ENCODE measurements at places on chromosomes 1 and 21.

DNA sequence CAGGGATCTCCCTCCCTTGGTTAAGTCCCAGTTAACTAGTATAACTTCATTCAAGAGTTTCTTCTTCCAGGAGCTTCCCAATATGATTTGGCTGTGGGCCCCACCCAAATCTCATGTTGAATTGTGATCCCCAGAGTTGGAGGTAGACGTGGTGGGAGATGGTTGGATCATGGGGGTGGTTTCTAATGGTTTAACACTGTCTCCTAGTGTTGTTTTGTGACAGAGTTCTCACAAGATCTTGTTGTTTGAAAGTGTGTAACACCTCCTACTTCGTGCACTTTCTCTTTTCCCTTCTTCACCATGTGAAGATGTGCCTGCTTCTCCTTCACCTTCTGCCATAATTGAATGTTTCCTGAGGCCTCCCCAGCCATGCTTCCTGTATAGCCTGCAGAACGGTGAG is 251.8 kb upstream of the FGGY start:
- no peak for DNase-seq

DNA sequence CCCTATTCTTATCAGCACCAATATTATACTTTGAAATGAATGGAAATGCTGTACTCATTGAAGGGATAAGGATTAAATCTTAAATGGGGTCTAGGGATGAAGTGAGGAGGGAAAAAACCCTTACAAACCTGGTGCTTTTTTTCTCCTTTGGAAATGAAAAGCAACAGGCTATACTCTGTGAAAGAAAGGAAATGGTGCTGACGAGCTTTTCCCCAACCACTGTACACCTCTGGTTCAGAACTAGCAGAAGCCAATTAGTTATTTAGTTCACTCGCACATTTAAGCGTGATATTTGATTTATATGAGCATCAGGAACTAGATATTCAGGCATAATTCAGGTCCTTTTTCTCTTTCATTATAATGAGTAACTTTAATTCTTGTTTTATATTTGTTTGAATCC is 74.5 kb upstream of the S1PR1 start:
- no peak for DNase-seq

- no peak for DNase-seq
Measured at GRCh38 chr1:246609632-246610031, 43.4 kb downstream of the CNST start.

- no peak for DNase-seq
Measured at GRCh38 chr21:45514311-45515021, 27.8 kb downstream of the SLC19A1 start.

- DNase-seq, result no peak
Measured at GRCh38 chr1:185790194-185790735, 56.1 kb downstream of the HMCN1 start.

- DNase-seq, result no peak
Measured at GRCh38 chr1:206715552-206716158, 30.9 kb downstream of the MAPKAPK2 start.

DNA sequence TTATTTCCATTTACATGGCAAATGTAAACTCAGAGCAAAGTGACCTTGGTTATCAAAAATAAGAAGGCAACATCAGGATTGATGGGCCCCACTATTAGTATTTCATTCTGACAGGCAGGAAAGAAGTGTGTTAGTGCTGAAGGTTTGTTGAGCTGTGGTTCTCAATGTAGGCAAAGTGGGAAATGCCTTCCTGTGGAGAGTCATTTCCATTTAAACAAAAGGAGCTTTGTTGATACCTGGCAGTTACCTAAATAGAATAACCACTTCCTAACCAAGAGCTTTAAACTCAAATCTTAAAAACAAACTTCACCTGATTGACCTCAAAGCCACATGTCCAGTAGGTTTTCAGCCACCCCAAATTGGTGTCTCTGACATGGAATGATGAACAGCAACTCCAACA is 579.9 kb upstream of the BEND5 start:
- DNase-seq, result no peak

- DNase-seq, result no peak
Measured at GRCh38 chr1:111930356-111930755, 59.1 kb downstream of the KCND3 start.

DNA sequence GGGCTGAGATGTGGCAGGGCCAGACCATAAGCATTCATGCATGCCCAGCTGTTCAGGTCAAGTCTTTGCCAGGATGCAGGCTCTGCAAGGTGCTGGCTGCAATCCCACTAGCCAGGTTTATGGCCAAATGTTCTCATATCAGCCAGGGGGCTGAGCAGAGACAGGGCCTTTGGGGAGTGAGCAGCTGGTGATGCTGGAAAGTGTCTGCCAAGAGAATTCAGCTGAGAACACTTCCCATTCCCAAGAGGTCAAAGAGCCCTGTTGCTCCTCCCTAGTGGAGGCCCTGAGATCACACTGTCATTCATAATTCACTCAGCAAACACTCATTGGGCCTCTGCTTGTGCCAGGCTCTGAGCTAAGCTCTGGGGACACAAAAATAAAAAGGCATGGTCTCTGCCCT is 150.3 kb downstream of the DMRTA2 start:
- DNase-seq, result no peak

- no peak for DNase-seq
Measured at GRCh38 chr1:26281091-26281958, 1.4 kb downstream of the SH3BGRL3 start.

DNA sequence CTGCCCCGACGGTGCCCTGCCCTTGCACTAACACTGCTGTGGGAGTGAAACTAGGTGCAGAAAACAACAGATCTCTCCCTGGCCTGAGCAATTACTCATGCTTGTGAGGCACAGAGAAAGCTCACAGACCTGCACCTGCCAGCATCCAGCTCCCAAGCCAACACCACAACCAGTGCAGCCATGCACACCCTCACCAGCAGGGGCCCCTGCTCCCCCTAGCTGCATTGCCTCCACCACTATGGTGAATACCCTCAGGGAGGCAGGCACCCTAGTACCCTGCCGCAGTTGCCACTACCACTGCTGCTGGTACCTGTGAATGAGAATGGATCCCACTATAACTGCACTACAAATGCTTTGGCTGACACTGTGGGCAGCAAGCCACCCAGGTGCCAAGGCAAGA is 7.1 kb upstream of the DIRAS3 start:
- no peak for DNase-seq

DNA sequence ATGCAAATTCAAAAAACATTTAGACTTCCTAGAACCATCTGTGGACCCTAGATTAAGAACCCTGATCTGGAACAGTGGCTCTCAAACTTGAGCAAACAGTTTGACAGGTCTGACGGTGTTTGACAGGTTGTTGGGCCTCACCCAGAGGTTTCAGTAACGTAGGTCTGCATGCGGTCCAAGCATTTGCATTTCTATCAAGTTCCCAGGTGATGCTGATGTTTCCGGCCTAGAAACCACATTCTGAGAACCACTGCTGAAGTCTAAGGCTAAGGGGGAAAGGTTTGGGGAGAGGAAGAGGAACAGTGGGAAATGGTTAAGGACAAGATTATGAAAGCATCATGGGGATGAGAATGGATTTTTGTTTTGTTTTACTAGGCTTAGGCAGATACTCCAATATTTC is 48.6 kb downstream of the MDM4 start:
- DNase-seq, result peak; percentile 17

GRCh38 chr1:19636065-19636464 is 8.0 kb upstream of the NBL1 start:
- no peak for DNase-seq

DNA sequence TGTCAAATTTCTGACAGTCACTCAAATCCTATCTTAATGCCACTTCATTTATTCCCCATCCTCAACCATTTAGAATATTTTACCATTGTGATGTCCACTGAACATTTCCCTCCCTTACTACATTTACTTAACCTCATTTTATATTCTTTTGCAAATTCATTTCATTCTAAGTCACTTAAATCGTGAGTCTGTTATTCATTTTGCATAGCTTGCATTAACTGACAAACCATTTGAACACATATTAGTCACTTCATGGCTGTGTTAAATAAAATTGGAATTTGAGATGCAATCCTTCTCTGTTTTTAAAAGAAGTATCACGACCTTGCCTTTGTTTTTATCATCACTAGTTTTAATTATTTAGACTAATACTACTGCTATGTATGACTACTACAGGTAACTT is 199.4 kb upstream of the COL11A1 start:
- DNase-seq, result no peak

GRCh38 chr1:229047161-229047839 is 223.6 kb upstream of the RAB4A start:
- no peak for DNase-seq

GRCh38 chr1:15994590-15995351 is 9.3 kb upstream of the SRARP start:
- no peak for DNase-seq

DNA sequence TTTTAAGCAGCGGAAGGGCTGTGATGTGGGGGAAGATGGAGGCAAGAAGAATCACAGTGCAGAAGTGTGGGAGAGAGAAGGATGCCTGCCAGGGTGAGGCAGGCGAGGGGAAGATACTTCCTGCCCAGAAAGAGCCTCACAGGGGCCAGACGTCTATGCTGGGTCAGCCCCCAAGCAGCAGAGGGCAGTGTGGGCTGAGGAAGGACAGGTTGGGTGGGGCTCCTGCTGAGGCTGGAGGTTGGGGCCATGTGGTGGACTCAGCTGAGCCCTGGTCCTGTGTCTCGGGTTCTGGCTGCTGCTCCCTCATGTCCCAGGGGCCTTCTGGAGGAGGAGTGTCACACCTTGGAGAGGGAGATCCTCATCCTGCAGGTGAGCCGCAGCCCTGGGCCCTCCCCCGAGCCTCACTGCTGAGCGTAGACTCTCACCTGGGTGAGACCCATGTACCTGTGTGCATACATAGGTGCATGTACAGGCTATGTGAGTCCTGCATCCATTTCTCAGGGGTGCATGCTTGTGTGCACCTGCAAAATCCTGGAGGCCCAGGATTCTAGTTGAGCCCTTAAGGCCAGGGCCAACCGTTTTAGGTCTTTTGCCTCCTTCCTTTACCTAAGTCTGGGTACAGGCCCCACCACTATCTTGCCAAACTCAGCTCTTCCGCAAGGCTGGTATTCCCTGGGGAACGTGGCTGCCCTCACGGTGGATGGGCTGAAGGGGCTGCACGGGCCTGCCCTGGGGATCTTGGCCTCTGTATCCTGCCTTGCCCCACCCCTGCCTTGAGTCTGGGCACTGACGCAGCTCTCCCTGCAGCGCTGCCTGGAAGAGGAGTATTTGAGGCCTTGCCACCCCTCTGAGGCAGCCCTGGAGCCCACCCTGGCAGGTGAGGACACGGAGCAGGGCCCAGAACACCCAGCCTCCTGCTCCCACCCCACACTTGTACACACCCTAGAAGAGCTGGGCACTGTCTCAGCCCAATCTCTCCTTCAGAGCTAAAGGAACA is 3.7 kb downstream of the CCDC24 start:
- no peak for DNase-seq

DNA sequence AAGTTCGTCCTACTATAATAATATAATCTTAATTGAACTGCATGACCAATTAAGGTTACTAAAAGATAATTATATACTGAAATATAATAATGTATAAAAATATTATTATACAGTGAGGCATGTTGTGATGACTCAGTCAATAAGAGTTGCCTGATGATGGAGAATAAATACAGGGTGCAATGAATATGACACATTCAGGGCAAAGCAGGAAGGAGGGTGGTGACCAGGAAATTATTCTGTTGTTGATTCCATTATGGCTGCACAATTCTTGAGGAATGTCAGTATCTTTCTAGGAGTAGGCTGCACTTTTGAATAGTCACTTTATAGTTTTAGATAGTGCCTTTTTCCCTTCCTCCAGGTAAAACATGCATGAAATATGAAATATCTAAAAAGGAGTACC is 46.4 kb upstream of the RGS21 start:
- no peak for DNase-seq

- no peak for DNase-seq
Measured at GRCh38 chr1:37705399-37705798, 13.1 kb downstream of the CDCA8 start.

GRCh38 chr1:118627435-118627834 is 360.7 kb downstream of the TBX15 start:
- DNase-seq, result no peak

GRCh38 chr1:246214708-246215509 is 292.2 kb downstream of the SMYD3 start:
- DNase-seq, result no peak

GRCh38 chr1:192939440-192939839 is 119.7 kb downstream of the UCHL5 start:
- no peak for DNase-seq

DNA sequence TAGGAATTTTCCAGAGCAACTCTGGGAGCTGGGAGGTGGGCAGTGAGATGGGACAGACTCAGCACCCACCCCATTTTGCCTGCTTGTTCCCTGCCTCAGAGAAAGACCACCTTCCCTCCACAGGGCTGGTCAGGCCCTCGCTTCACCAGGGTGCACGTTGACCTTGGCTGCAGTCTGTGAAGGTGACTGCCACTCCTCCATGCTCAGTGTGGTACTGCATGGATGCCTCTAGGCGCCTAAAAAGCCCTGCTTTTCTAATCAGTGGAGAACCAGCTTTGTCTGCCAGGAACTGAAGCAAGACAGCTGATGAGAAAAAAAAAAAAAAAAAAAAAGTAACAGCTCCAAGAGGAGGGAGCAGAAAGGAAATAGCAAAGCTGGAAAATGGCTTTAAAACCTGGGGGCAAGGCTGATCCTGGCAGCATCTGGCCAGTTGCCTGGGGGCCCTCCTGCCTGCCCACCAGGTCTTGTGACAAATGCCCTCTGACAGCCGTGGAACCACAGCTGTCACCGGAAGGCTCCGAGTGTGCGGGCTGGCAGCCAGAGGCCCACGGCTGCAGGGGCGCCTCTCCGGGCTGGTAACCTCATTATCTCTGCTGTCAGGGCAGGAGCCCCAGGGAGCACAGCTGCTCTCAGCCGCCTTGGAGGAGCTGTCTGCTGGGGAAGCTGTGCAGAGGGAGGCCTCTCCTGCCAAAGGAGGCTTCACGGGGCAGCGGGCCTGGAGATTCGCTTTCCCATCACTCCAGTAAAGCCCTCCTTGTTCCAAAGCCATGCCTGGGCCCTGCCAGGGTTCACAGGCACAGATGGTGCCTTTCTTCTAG is 13.7 kb downstream of the KIAA1614 start:
- no peak for DNase-seq

- no peak for DNase-seq
Measured at GRCh38 chr21:42047821-42048613, 23.1 kb upstream of the UMODL1 start.

GRCh38 chr21:42563686-42564085 is 50.0 kb downstream of the SLC37A1 start:
- no peak for DNase-seq

GRCh38 chr21:42698733-42699132 is 45.3 kb downstream of the PDE9A start:
- no peak for DNase-seq

GRCh38 chr1:53367503-53368313 is 39.8 kb upstream of the LRP8 start:
- no peak for DNase-seq

- DNase-seq, result no peak
Measured at GRCh38 chr1:24096009-24096738, 15.8 kb downstream of the MYOM3 start.
